ENCODE measurements at places on chromosomes 2 and 18.

- no peak for DNase-seq
These were observed 111.3 kb downstream of the NDUFA10 start for GRCh38 chr2:239913636-239914417.

- no peak for DNase-seq
These were observed 113.6 kb downstream of the MSH2 start for GRCh38 chr2:47516360-47517104.

- no peak for DNase-seq
These were observed 145.8 kb downstream of the ESCO1 start for GRCh38 chr18:21454725-21455124.

GRCh38 chr2:19536136-19536535 lies 177.7 kb upstream of the OSR1 start:
- no peak for DNase-seq

DNA sequence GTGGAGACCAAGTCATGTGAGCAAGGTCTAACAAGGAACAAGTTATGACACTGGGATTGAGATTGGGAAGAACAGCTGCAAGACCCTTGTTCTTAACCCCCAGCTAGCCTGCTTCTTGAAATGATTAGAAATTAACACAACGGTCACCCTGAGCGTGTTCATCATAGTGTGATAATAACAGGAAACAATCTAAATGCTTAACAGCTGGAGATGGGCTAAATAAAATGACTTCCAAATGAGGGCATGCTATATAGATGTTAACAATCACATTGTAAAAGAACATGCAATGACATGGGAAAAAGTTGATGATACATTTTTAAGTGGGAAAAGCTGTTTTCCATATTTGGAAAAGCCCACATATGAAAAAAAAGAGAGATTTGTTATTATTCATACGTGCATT lies 47.6 kb downstream of the RPL37A start:
- DNase-seq = no peak

DNA sequence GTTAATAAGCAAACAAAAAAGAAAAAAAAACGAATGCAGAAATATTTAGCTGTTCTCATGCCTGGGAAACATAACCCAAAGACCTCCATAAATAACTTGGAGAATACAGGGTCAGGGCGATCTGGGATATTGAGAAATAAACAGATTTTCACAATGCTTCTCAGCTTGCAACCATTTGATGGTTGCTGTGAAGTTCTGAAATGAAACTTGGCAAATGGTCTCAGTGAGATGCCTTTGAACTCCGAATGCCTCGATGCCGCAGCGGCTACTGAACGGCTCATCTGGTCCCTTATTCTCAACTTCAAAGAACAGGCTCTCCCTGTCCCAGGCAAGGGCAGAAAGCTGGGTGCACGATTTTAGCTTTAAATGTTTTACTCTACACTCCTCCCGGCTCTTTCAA lies 78.1 kb downstream of the ZNF516 start:
- DNase-seq = no peak

DNA sequence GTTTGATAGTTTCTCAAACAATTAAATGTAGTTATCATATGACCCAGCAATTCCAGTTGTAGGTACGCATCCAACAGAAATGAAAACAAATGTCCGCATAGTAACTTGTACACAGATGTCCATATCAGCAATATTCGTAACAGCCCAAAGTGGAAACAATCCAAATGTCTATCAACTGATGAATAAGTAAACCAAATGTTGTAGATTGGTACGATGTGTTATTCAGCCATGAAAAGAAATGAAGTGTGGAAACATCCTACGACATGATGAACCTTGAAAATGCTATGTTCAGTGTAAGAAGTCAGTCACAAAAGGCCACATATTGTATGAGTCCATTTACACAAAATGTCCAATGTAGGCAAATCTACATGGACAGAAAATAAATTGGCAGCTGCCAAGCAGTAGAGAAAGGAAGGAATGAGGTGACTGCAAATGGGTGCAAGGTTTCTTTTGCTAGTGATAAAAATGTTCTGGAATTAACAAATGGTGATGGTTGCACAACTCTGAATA lies 26.9 kb downstream of the GAREM1 start:
- no peak for DNase-seq

GRCh38 chr2:179917272-179917671 lies 55.9 kb upstream of the ZNF385B start:
- no peak for DNase-seq

DNA sequence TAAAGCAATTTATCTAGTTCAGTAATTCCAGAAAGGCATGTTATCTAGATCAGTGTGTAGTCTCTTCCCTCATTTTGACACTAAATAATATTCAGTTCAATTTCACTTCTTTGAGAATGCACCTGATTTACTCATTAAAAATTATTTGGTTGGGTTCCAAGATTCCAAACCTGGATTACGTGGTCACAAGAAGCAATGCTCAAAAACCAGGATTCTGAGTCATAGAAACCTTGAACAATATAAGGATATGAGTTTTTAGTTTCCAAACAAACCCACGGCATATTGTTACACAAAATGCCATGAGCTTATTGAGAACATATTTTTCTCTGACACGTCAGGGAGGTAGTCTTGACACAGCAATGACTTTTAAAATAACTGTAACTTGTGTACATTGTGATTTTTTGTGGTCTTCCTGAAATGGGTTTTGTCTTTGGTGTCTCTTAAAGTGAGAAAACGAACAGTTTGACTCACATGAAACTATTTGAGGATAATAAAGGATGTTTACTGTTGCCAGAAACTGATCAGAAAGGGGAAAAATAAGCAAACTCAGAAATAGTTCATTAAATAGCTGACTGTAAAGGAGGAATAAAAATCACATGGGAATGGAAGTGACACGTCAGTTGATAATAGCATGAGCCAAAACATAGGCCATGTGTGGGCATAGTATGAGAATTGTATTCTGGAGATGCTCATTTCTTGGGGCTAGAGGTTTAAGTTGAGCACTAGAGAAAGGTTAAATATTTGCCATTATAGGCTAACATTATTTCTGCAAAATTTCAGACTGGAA lies 617.7 kb upstream of the CDH2 start:
- DNase-seq = no peak

GRCh38 chr18:59461171-59461570 lies 102.1 kb upstream of the LMAN1 start:
- DNase-seq = no peak

DNA sequence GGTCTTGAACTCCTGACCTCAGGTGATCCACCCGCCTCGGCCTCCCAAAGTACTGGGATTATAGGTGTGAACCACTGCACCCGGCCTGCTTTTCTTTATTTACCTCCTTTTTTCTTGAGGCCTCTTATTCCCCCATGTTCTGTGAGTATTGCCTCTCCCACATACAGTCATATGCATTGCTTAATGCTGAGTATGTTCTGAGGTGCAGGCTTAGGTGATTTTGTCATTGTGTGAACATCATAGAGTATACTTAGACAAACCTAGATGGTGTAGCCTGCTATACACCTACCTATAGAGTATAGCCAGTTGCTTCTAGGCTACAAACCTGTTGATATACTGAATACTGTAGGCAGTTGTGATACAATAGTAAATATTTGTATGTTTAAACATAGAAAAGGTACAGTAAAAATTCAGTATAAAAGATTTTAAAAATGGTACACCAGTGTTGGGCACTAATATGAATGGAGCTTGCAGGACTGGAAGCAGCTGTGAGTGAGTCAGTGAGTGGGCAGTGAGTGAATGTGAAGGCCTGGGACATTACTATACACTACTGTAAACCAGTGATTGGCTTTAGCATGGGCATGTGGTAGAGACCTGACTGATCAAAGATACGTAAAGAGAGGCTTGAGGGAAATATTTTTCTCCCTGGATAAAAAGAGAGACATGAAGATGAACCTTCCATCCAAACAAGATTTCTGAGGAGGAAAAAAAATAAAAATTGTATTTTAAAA lies 17.6 kb downstream of the SLC39A10 start:
- DNase-seq = no peak

DNA sequence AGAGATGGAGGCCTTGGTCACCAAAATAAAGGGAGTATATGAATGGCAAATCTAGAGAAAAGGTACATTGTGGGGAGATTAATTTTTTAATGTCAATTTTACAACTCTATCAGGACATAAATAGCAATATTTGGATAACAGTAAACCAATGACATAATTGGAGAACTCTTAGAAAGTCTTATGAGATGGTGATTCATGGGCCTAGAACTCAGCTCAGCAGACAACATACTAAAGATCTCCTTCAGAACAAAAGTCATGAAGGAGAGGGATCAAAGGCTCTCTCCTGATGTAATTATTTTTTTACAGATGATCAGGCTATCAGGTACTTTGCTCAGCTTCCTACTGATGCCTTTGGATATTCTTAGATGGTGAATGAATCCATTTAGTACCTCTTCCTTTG lies 90.0 kb downstream of the CRACDL start:
- no peak for DNase-seq

- no peak for DNase-seq
These were observed 80.0 kb downstream of the EXOC6B start for GRCh38 chr2:72745679-72746368.

- DNase-seq = no peak
These were observed 117.0 kb downstream of the CHN1 start for GRCh38 chr2:174888146-174888545.

DNA sequence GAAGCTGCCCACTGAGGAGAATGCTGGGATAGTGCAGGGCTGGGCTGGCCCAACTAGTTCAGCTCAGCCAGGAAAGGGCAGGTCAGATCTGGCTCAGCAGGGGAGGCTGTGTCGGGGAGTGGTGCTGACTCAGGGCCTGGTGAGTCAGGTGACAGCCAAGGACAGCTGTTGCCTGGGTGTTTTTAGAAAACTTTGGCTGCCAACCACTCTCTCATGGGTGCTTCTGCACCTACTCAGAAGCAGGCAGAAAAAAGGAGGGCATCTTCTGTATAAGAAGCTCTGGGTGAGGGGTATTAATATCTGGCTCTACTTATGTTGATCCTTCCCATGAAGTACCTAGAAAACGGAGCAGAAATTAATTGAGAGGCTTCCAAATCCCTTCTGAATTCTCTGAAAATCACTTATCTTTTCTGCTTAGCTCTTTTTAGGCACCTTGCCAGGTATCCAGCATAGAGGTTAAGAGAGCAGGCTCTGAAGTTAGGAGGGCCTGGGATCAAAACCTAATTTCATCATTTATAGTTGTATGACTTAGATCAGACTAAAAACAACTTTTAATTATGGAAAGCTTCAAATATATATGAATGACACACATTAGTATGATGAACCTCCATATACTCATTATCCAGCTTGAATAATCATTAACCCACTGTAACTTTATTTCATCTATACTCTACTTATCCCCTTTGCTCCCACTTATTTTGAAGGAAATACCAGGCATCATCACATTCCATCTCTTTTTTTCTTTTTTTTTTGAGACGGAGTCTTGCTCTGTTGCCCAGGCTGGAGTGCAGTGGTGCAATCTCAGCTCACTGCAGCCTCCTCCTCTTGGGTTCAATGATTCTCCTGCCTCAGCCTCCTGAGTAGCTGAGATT lies 15.5 kb upstream of the RAB10 start:
- peak; percentile 32 for DNase-seq

DNA sequence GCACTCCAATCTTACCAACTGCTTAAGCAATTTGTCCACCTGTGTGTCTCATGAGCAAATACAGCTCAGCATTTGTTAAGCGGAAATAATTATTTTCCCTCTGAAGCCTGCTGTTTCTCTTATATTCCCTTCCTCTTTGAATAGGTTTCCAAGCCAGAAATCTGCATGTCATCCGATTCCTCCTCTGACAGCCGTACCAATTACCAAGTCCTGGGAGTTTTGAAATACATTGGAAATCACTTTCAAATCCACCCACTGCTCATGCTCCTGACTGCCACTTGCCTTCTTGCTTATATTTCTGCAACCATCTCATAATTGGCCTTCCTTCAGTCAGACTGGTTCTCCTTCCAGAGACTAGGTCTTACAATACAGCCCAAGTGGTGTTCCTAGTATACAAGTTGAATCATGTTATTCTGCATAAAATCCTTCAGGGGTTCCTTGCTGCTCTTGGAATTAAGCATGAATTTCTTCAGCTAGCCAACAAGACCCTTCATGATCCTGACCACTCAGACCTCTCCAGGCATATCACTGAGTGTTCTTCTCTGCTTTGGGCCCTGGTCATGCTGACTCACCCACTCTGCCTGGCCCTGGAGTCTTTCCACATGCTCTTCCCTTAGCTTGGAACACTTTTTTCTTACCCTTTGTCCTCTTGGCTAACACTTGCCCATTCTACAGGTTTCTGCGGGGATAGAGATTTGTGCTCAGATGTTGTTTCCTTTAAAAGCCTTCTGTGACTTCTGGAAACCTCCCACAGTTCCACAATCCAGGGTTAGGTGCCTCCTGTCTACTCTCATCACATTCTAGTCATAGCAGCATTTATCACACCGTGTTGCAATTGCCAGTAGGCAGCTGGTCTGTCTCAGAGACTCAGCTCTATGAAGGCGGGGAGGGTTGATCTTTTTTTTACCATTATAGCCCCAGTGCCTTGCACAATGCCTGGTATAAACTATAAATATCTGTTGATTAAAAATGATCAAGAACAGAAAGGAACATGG lies 157.6 kb downstream of the ARL6IP6 start:
- DNase-seq = no peak

GRCh38 chr2:12363138-12363537 lies 353.6 kb upstream of the TRIB2 start:
- no peak for DNase-seq

- DNase-seq = no peak
These were observed 160.5 kb downstream of the UBE2E3 start for GRCh38 chr2:181140928-181141327.

DNA sequence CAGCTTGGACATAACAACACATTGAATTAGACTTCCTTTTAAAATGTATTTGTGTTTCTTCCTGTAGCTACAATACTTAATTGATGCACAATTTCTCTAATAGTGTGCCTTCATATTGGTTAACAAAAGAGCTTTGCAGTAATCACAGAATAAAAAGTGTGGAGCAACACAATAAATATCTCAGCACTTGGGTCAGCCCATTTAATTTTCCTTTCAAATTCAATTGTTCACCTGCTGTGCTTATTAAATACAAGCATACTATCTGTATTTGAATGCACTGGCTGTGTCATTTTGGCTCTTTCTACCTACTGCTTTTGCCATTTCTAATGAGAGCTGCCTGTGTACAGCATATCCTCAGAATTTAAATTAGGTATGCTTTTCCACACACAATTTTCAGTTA lies 1641.3 kb upstream of the SLC39A10 start:
- DNase-seq = no peak

GRCh38 chr2:223979730-223980396 lies 22.6 kb downstream of the MRPL44 start:
- DNase-seq = no peak

GRCh38 chr2:118772487-118773200 lies 74.8 kb downstream of the EN1 start:
- no peak for DNase-seq

DNA sequence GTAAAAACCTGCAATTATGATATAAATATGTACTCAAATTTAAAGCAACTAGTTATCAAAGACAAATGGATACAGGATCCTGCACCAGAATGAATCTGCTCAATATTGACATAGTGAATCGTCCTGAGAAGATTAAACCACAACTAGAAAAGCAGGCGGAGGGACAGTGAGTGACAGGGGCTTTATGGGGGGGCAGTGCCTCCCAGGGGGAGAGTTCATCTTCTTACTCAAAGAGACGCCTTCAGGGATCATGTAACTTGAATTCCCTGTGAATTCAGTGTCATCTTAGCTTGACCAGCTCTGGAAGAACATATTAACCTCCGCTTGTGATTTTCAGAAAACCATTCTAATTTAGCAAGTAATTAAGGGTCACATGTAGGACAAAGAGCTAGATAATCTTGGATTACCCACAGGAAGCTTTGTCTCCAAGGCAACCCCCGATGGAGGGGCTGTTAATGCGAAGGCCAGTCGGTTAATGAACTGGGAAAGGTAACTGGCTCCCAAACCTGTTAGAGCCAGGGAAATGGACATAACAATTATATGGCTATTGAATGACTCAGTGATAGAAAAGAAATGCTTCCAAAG lies 17.4 kb upstream of the LMAN1 start:
- DNase-seq = no peak
